ENCODE measurements at places on chromosomes 2 and 18.

DNA sequence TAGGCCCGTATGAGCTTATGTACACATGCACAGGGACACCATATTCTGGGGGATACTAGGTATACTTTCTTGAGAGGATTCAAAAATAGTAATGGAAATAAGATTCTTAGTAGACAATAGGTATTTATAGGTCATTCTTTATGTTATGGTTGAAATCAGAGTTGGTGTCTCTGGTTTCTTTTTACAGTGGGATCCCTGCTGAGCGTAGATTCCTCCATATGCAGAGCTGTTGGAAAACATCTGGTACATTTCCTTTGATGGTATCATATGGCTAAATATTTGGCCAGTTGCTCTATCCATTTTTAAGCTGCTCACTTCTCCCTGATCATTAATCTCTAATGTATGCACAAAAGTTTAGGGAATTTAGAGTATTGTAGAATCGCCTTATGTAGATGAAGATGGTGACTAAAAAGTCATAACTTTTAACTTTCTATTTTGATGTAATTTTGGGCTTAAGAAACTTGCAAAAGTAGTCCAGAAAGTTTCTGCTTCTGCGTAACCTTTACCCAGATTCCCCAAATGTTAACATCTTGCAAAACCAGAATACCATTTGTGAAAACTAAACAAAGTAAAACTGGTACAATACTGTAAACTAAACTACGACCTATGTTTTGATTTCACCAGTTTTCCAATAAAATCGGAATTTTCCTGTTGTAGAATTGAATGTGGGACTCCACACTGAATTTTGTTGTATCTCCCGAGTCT is 5.4 kb downstream of the ARHGAP28 start:
- no peak for DNase-seq

DNA sequence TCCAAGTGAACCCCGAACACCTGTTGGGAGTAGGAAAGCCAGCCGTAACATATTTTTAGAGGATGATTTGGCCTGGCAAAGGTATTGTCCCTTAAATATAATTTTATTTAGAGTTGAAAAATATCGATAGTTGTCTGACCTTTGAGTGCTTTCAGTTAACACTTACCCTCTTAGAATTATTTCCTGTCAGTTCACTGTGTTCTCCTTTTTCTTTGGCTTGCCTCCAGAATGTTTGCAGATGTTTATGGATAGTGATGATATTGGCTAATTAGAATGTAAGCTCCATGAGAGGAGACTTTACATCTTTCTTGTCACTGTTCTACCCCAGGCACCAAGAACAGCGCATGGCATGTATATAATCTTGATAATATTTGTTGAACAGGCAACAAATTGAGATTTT is 19.8 kb downstream of the PIKFYVE start:
- no peak for DNase-seq

- no peak for DNase-seq
Measured at GRCh38 chr18:3758531-3758930, 308.6 kb downstream of the TGIF1 start.

DNA sequence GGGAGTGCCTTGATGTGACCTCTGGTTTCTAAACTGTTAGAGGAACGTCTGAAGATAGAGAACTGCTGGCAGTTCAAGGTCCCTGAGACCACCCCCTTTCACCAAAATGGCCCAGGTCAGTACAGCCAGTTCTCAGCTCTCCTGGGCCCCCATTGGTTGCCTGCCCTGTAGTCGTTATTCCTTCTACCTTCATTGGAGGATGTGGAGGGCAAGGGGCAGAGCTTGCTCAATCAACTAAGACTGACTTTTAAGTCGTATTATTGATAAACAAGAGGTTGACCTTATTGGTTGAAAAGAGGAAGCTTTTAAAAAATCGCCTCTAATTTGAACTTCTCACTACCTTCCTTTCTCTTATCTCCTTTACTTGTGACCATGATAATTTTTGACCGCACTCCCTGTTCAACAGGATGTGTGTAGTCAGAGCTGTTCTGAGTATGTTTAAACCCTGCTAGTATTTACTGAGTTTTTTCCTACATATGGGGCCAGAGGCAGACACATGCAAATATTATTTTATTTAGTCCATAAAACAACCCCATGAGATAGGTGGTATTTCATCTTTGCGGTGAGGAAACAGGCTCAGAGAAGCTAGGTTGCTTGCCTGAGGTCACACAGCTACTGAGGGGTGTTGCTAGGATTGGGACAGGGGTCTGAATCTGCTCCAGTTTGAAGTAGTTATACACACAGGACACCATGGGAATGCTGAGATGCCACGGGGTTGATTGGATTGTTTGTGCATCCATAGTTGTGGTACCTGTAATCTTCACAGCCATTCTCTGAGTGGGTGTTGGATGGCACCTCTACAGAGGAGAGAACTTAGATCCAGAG is 65.9 kb downstream of the TMEM247 start:
- DNase-seq = no peak

GRCh38 chr2:10985260-10985659 is 73.5 kb downstream of the KCNF1 start:
- DNase-seq = no peak

DNA sequence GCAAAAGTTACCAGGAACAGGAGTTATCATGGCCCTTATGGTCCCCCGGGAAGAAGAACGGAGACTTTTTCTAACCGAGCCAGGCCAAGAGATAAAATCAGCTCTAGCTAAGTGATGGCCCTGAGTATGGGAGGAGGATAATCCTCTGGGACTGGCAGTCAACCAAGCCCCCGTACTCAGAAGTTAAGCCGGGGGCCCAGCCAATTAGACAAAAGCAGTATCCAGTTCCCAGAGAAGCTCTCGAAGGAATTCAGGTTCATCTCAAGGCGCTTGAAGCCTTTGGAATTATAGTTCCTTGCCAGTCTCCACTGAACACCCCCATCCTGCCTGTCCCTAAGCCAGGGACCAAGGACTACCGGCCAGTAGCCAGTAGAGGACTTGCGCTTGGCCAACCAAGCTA is 365.3 kb upstream of the TCF4 start:
- no peak for DNase-seq

- no peak for DNase-seq
Measured at GRCh38 chr2:43114210-43114609, 112.2 kb downstream of the ZFP36L2 start.

DNA sequence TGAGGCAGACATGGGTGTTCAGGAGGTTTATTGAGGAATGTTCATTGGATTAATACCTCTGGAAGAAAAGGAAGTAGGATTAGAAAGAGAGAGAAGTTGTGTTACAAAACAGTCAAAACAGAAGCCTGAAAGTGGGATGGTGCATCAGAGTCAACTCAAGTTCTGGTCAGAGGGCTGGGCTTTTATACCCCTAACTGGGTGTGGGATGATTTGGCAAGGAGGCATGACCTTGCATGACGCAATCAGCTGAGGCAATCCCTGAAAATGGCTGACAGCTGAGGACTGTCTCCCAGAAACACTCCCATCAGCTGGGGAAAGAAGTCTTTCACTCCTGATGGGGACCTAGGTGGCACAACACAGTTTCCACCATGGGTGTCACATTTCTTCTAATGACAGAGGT is 818.2 kb downstream of the SATB2 start:
- DNase-seq = no peak

DNA sequence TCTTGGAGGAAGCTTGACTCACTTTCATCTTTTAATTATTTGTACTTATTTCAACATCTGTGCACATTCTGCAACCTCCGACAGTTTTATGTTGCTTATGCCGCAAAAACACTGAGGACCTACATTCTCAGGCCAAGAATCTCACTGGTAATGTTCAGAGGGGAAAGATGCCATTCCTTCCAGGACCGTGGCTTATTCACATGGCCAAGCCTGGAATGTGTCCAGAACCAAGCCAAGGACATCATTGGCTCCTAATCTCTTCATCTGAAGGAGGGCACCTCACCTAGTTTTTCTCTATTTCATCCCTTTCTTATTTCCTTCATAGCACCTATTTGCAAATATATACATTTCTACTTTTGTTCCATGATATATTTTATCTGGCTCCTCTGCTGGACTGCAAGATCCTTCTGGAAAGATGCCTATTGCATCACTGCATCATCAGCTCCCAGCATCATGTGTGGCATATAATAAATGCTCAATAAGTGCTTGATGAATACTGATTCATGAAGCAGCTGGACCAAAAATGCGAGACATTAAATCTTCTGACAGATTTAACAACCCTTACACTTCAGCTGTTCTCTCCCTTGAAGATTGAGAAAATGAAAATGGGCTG is 377.1 kb downstream of the TNS1 start:
- no peak for DNase-seq

- peak; percentile 64 for DNase-seq
Measured at GRCh38 chr2:131413148-131413747, 49.3 kb upstream of the RAB6D start.

GRCh38 chr2:25082002-25082622 is 40.2 kb downstream of the EFR3B start:
- no peak for DNase-seq

DNA sequence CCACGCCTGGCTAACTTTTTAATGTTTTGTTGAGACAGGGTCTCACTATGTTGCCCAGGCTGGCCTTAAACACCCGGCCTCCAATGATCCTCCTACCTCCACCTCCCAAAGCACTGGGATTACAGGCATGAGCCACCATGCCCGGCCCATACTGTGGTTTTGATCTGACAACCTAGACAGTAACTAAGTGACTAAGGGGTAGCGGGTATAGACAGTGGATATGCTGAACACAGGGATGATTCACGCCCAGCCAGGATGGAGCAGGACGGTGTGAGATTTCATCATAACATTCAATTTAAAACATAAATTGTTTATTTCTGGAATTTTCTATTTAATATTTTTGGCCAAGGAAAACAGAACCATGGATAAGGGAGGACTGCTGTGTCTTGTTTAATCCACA is 36.0 kb upstream of the YPEL5 start:
- DNase-seq = no peak

DNA sequence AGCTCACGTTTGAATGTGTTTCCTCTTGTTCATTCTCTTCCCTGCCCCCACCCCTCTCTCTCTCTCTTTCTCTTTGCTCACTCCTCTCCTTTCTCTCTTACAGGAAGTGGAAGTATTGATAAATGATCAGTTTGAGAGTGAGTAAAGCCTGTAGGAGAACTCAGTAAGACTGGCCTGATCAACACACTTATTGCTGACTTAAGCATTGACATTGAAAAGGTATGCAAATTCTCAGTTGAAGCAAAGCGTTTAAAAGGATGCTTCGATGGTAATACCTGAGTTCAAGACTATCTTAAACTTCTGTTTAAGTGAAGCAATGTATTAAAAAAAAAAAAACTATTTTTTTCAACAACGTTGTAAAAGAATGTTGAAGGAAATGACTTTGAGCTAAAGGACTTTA is 115.7 kb upstream of the DDX18 start:
- no peak for DNase-seq

- DNase-seq = no peak
Measured at GRCh38 chr2:186949726-186950256, 100.8 kb upstream of the ZSWIM2 start.

DNA sequence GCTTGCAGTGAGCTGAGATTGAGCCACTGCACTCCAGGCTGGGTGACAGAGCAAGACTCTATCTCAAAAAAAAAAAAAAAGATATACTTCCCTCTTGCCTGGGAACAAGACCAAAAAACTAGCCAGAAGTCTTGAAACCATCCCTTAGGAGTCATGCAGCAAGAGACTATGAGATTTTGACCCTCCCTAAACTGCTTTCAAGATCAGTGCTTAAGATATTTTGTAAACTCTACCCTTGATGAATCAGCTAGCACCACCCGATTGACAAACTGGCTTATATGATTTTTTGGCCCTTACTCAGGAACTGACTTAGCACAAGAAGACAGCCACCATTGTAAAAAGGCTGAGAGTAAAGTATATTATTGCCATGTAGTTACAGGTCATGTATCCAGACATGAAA is 3.8 kb downstream of the SULT1C3 start:
- no peak for DNase-seq

DNA sequence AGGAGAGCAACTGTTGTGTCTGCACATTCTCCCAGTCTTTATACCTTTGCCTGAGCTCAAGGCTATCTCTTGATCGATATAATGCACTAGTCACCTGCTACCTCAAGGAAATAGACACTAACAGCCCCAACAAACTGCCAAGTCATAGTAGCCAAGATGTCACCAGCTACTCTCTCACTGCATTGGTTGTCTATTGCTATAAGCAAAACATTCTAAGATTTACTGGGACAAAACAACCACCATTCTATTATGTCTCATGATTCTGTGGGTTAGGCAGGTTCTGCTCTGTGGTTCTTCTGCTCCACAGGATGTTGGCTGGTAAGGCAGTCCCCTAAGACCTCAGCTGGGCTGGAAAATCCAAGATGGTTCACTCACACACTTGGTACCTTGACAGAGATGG is 28.5 kb upstream of the MLPH start:
- no peak for DNase-seq

DNA sequence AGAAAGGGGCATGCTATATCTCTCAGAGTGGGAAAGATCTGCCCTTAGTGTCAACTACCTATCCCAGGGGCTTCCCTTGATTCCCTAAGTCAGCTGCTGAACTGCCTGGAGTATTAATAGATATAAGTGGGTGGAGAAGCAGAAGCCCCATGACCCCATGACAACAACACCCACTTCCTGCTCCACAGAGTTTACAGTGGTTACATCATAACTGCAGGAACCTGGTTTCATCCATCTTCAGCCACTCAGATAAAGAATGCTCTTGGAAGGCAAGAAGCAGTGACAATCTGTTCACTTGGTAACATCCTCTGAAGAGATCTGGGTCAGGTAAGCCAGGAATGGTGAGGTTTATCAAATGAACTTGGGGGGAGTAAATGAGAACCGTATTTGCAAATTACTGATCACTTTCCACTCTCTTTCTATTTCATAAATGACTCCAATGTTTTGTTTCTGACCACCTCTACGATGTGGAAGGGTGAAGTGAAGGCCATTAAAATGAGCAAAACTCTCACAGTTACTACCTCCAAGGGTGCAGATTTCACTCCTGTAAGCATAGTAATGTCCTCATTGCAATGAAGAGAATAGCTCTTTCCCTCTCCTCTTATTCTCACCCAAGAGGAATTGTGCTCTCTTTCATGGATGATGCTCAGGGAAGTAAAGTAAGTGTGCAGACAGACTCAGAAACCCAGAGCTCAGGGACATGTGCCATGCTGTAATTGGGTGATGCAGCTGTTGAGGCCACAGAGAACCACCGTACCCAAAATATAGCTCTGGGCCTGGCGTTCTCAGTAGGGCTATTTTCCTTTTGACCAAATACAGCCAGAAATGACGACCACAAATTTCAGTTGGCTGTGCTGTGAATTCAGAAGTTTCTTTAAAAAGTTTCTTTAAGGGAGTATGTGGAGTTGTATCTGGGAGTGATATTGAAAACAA is 192.8 kb upstream of the APCDD1 start:
- DNase-seq = no peak

- no peak for DNase-seq
Measured at GRCh38 chr18:32696376-32696775, 76.4 kb downstream of the KLHL14 start.

- no peak for DNase-seq
Measured at GRCh38 chr2:28096421-28096820, 205.9 kb downstream of the BABAM2 start.

- no peak for DNase-seq
Measured at GRCh38 chr2:135175177-135175576, 123.1 kb downstream of the RAB3GAP1 start.
